Transverse colon (tissue), 4 donors: ENCODE measurements at places on chromosomes 6 and 20. TPM values are rescaled to one million over a fixed set of nuclear protein-coding genes. Genes with fewer than 3 reads are reported as not detected.

- no peak overlapping the region for H3K4me3 ChIP-seq
- no peaks in the 10 kb centered on the region for H3K36me3 ChIP-seq
- H3K4me1 ChIP-seq, result peaks cover 4% of the 10 kb centered on the region
- no peaks in the 10 kb centered on the region for H3K27me3 ChIP-seq
- H3K27ac ChIP-seq, result no peak overlapping the region
Measured at GRCh38 chr6:38495518-38495917, 144.2 kb downstream of the BTBD9 start.

DNA sequence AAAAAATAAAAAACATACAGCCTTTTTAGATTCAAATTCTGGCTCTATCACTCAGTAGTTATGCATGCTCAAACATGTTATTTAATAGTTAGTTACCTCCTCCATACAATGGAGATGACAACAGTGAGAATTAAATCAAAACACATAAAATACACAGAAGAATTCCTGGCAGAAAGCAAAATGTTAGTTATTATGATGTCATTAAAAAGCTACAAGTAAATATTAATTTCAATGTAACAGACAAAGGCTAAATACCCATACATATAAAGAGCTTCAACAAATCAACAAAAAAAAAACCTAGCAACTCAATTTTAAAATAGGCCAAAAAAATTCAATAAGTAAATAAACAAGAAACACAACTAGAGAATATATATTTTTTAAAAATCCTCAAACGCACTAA lies 21.4 kb downstream of the PLN start:
- no peak for DNase-seq
- no peak overlapping the region for H3K4me3 ChIP-seq
- H3K27me3 ChIP-seq, result no peaks in the 10 kb centered on the region
- H3K4me1 ChIP-seq, result no peaks in the 10 kb centered on the region

- no peak for DNase-seq
- H3K27me3 ChIP-seq, result no peaks in the 10 kb centered on the region
- no peak overlapping the region for H3K4me3 ChIP-seq
- H3K4me1 ChIP-seq, result peaks cover 8% of the 10 kb centered on the region
Measured at GRCh38 chr6:138945354-138945753, 42.7 kb downstream of the REPS1 start.

- no peak overlapping the region for H3K27ac ChIP-seq
- H3K4me1 ChIP-seq, result no peaks in the 10 kb centered on the region
- no peaks in the 10 kb centered on the region for H3K36me3 ChIP-seq
- no peaks in the 10 kb centered on the region for H3K27me3 ChIP-seq
Measured at GRCh38 chr6:14367296-14367695, 249.7 kb downstream of the CD83 start.

GRCh38 chr20:45179166-45179565 lies 4.5 kb downstream of the PI3 start:
- H3K27me3 ChIP-seq, result no peaks in the 10 kb centered on the region
- H3K4me3 ChIP-seq, result no peak overlapping the region
- DNase-seq, result no peak
- H3K4me1 ChIP-seq, result peaks cover 14% of the 10 kb centered on the region
- no peak overlapping the region for H3K27ac ChIP-seq

GRCh38 chr6:135946674-135947073 lies 95.2 kb downstream of the PDE7B start:
- DNase-seq, result no peak
- H3K4me1 ChIP-seq, result no peaks in the 10 kb centered on the region
- H3K4me3 ChIP-seq, result no peak overlapping the region
- H3K27ac ChIP-seq, result no peak overlapping the region

- peak; percentile 31 for DNase-seq
- H3K27ac ChIP-seq, result peak overlapping the region; percentile 91
- H3K36me3 ChIP-seq, result no peaks in the 10 kb centered on the region
- peak overlapping the region; percentile 17 for H3K4me3 ChIP-seq
- peaks cover 28% of the 10 kb centered on the region for H3K4me1 ChIP-seq
Measured at GRCh38 chr20:36572701-36573102, 695 bp upstream of the TGIF2 start.

- no peak overlapping the region for H3K4me3 ChIP-seq
Measured at GRCh38 chr20:58471193-58472164, 43.7 kb downstream of the APCDD1L start.

DNA sequence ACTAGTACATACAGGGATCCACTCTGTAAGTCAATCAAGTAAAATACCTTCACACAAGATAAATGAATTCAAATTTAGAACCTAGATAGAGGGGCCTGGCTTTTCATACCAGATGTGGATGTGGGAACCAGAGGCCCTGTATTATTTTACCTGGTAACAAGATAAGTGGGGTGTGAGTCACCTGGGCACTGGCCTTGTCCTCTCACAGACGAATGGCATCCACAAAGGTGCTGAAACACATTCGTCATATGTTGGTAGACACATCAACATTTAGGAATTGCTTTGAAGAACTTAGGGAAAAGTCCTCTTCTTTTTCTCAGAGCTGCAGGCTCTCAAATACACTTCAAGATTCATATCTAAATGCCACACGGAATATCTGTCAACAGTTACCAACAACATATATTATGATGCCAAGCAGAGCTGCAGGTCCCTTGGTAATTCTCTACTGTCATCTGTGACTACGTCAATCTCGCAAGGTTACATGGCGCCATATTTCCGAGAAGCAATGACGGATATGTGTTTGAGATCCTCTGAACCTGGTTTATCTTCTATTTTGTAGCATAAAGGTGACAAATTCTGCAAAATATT lies 618.6 kb downstream of the EPM2A start:
- H3K27me3 ChIP-seq, result no peaks in the 10 kb centered on the region
- H3K4me1 ChIP-seq, result no peaks in the 10 kb centered on the region
- no peak overlapping the region for H3K27ac ChIP-seq
- no peak overlapping the region for H3K4me3 ChIP-seq

GRCh38 chr6:140153703-140154102 lies 779.3 kb upstream of the CITED2 start:
- H3K27ac ChIP-seq, result no peak overlapping the region
- no peaks in the 10 kb centered on the region for H3K36me3 ChIP-seq
- H3K4me3 ChIP-seq, result no peak overlapping the region

DNA sequence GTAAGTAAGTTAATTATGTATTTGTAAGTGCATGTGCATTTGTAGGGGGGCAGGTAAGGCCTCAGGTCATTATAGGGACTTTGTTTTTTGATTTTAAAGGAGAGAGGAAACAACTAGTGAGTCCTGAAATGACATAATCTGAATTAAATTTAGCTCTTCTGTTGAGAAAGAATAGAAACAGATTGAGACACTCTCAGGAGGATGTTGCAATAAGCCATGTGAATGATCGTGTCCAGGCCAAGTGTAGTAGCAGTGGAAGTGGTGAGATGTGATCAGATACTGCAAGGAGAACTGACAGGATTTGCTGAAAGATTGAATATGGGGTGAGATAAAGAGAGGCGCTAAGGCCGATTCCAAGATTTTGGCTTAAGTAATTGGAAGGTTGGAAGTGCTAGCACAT lies 2.6 kb upstream of the CENPW start:
- H3K4me1 ChIP-seq, result peaks cover 21% of the 10 kb centered on the region
- DNase-seq, result no peak
- no peaks in the 10 kb centered on the region for H3K36me3 ChIP-seq
- no peaks in the 10 kb centered on the region for H3K27me3 ChIP-seq
- H3K27ac ChIP-seq, result no peak overlapping the region
- no peak overlapping the region for H3K4me3 ChIP-seq

GRCh38 chr20:57464642-57465211 lies 60.2 kb downstream of the CTCFL start:
- H3K4me1 ChIP-seq, result no peaks in the 10 kb centered on the region
- no peaks in the 10 kb centered on the region for H3K36me3 ChIP-seq
- no peaks in the 10 kb centered on the region for H3K27me3 ChIP-seq
- H3K27ac ChIP-seq, result no peak overlapping the region

DNA sequence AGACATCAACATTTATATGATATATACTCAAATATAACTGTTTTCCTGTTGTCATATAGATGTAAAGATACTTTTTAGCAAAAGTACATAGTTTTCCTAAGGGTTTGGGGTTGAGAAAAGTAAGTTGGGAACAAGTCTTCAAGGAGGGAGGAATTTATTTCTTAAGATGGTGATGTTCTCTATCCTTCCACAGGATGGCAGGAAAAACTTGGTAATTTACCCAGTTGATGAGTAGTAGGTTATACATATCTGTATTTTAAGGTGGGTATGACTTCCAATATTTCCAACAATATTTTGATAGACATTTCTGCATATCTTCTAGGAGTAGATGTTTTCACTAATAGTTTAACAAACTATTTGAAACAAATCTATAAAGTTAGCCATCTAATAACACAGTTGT lies 254.4 kb downstream of the RIMS1 start:
- no peak overlapping the region for H3K27ac ChIP-seq
- DNase-seq, result no peak
- H3K4me3 ChIP-seq, result no peak overlapping the region
- no peaks in the 10 kb centered on the region for H3K36me3 ChIP-seq

DNA sequence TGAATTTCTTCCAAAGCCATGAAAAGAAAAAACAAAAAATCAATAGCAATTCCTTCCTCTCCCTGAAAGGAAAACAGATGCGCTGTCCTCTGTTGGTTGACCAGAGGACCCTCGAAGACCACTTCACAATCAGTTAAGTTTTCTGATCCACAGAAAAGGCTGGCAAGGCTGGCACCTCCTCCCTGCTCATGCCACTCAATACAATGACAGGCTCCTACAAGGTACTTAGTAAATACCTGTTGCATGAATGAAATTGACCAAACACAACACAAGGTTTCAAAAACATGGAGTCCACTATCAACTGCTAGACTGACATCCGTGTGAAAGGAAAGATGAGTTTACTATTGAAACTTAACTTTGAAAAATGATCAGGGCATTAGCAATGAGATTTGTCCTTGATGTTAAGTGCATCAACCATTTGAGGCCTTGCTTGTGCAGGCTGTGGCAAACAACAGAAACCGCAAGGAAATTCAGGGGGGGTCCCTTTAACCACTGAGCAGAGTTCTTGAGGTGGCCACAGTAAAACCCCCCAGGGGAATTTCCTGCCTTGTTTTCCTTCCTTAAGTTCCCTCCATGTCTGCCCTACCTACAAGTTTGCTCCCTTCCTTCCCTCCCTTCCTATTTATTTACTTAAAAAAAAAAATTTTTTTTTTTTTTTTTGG lies 27.9 kb upstream of the RTF2 start:
- DNase-seq, result peak; percentile 18
- peak overlapping the region; percentile 41 for H3K27ac ChIP-seq
- no peak overlapping the region for H3K4me3 ChIP-seq

GRCh38 chr6:113328886-113329381 lies 528.2 kb upstream of the MARCKS start:
- H3K4me1 ChIP-seq, result no peaks in the 10 kb centered on the region
- DNase-seq, result no peak
- no peak overlapping the region for H3K4me3 ChIP-seq
- H3K27me3 ChIP-seq, result no peaks in the 10 kb centered on the region

- no peaks in the 10 kb centered on the region for H3K36me3 ChIP-seq
- H3K27me3 ChIP-seq, result no peaks in the 10 kb centered on the region
- H3K27ac ChIP-seq, result no peak overlapping the region
- peaks cover 11% of the 10 kb centered on the region for H3K4me1 ChIP-seq
- no peak for DNase-seq
Measured at GRCh38 chr6:144012534-144012933, 4.5 kb upstream of the PLAGL1 start.

- no peak for DNase-seq
- no peaks in the 10 kb centered on the region for H3K36me3 ChIP-seq
- H3K27ac ChIP-seq, result no peak overlapping the region
- no peaks in the 10 kb centered on the region for H3K4me1 ChIP-seq
Measured at GRCh38 chr6:77930952-77931351, 278.1 kb downstream of the MEI4 start.

DNA sequence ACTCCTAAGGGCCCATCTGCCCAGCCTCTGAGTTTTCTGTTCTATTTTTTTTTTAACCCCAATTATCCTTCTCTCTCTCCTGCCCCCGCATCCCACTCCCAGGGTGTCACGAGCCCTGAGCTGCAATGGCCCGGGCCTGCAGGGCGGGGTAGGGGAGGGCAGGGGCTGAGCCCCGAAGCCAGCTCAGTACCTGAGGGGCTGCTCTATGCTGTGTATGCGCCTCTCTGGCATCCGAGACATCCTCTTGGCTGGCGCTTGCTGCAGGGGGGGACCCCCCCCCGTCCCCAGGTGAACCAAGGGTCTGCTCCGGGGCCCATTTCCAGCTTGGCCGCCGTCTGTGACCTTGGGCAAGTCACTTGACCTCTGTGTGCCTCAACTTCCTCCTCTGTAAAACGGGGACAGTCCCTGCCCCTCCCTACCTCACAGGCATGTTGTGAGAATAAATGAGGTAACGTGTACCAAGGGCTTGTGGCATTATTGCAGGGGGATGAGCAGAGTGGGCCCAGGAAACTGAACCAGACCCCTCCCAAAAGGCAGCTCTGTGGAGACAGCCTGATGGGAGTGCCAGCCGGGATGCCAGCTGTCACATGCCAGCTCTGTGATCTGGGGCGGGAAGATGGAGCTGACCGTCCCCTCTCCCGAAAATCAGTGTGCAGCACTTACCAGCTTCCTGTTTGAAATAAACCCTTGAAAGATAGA lies 13.0 kb upstream of the MYL9 start:
- H3K4me1 ChIP-seq, result no peaks in the 10 kb centered on the region
- H3K4me3 ChIP-seq, result no peak overlapping the region
- DNase-seq, result no peak
- no peak overlapping the region for H3K27ac ChIP-seq

- H3K27ac ChIP-seq, result no peak overlapping the region
- no peak overlapping the region for H3K4me3 ChIP-seq
- no peaks in the 10 kb centered on the region for H3K36me3 ChIP-seq
- no peaks in the 10 kb centered on the region for H3K27me3 ChIP-seq
- no peak for DNase-seq
Measured at GRCh38 chr6:16313732-16314131, 75.3 kb downstream of the GMPR start.

GRCh38 chr20:44702776-44703175 lies 12.4 kb upstream of the CCN5 start:
- H3K27me3 ChIP-seq, result no peaks in the 10 kb centered on the region
- no peak overlapping the region for H3K4me3 ChIP-seq
- H3K36me3 ChIP-seq, result no peaks in the 10 kb centered on the region
- peak; percentile 64 for DNase-seq
- H3K4me1 ChIP-seq, result no peaks in the 10 kb centered on the region
- no peak overlapping the region for H3K27ac ChIP-seq

DNA sequence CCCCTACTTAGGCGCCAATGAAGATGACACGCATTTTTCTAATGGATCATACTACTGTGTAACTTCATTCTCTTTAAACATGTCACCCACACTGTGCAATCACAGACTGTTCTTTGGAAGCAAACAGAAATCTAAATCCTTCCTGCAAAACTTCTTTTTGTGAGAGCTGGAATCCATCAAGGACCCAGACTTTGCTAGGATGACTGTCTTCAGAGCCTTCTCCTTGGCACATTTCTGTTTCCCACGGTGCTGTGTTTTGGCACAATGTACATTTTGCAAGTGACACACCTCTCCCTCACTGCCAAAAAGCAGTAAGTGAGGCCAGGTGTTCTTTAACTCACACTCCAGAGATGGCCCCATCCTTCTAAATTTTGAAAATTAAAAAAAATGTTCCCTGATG lies 21.7 kb upstream of the TAGAP start:
- H3K27ac ChIP-seq, result no peak overlapping the region
- peaks cover 14% of the 10 kb centered on the region for H3K4me1 ChIP-seq
- no peaks in the 10 kb centered on the region for H3K36me3 ChIP-seq
- DNase-seq, result no peak
- H3K4me3 ChIP-seq, result no peak overlapping the region
- no peaks in the 10 kb centered on the region for H3K27me3 ChIP-seq

TNNC2 gene
- total RNA-seq, result 3.5 TPM

TMEM170B gene
- 2.6 TPM for total RNA-seq

SNX21 gene
- 36.7 TPM for total RNA-seq

DLK2 gene
- total RNA-seq, result 0.95 TPM

DDX43 gene
- total RNA-seq, result not detected

HLA-B gene
- 2,626 TPM for total RNA-seq

GPX5 gene
- total RNA-seq, result not detected

CALHM6 gene
- 3.3 TPM for total RNA-seq

KCNK5 gene
- 9.6 TPM for total RNA-seq
